ENCODE measurements at places on chromosomes 12 and 14. TPM values are rescaled to one million over a fixed set of nuclear protein-coding genes. Genes with fewer than 3 reads are reported as not detected.

CDC42BPB gene
- total RNA-seq = 146 TPM

KRT78 gene
- total RNA-seq = not detected

C12orf50 gene
- total RNA-seq = 0.17 TPM

PZP gene
- total RNA-seq = not detected

Measured in smooth muscle cell of trachea (primary cell).